Renal cortex interstitium (tissue), 15 donors: ENCODE measurements at places on chromosomes 6 and 20.

- no peak for DNase-seq
Measured at GRCh38 chr6:12001706-12002435, 10.2 kb upstream of the HIVEP1 start.

DNA sequence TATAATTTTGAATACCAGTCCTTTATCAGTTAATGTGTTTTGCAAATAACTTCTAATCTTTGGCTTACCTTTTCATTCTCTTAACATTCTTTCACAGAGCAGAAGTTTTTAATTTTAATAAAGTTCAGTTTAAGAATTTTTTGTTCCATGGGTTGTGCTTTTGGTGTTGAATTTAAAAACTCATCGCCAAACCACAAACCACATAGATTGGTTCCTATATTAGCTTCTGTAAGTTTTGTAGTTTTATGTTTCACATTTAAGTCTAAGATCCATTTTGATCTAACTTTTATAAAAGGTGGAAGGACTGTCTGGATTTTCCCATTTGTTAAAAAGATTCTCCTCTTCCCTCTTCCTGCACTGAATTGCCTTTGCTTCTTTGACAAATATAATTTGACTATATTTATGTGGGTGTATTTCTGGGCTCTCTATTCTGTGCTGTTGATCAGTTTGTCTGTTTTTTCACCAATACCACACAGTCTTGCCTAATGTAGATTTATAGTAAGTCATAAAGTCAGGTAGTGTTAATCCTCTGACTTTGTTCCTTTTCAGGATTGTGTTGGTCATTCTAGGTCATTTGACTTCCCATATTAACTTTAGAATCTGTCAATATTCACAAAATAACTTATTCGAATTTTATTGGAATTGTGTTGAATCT, 17.5 kb upstream of the SDCBP2 start:
- no peak for DNase-seq

DNA sequence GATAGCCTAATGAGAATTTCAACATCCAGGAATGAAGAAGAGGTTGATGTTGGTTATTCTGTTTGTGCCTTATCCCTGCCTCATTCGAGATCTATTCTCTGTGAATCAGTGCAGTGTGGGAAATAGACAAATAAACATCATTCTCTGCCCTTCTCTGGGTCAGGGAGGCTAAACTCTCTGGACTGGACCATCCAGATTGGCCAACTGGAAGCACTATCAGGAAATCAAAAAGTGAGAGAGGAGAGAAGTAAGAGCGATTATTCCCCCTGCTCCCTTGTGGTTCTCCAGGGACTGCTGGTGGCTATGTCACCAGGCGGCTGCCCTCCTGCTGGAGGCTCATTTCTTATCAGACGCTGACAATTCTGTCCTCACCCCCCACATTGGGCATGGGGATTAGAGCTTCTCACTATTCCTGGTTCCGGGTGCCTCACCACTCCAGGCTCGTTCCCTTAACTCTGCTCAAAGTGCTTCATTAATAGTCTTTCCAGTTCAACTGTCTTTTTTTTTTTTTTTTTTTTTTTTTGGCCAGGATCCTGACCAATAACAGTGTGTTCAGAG, 201.7 kb upstream of the RREB1 start:
- DNase-seq = no peak

GRCh38 chr20:51768759-51769517, 748 bp upstream of the ATP9A start:
- no peak for DNase-seq

DNA sequence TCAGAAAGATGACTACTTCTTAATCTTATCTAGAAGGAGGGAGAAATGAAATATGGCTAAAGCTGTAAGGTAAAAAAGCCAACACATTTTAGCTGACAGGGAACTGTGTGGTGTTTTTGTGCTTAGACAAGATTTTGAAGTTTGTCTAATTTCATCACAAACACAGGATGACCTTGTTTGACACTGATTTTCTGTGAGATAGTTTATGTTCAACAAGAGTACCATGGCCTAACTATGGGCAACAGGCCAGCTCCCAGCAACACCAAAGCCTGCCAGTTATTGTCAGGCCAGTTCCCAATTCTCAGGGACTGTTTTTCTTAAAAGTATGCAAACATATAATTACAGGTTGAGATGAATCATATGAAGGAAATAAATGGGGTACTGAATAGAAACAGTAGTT, 5.5 kb upstream of the ABCF1 start:
- DNase-seq = no peak

- no peak for DNase-seq
Measured at GRCh38 chr6:4294636-4295035, 159.3 kb upstream of the ECI2 start.

DNA sequence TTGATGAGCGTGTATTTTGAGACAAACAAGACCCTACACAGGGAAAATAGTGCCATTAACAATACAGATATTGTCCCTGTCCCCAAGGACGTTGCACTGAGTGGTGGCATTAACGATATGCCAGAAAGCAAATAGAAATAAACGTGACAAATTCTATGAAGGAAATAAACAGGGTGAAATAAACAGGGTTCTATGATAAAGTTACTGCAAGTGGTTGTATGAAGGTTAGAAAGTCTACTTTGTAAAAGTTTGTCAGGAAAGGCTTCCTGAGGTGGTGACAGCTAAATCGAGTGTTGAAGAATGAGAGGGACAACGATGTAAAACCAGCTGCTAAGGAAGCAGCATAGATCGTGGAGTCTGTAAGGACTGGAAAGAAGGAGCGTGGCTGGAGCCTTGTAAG, 380.2 kb downstream of the LAMA2 start:
- no peak for DNase-seq

GRCh38 chr6:125099211-125100073, 54.1 kb upstream of the TPD52L1 start:
- peak; percentile 23 for DNase-seq

GRCh38 chr6:121188356-121188755, 145.9 kb downstream of the TBC1D32 start:
- no peak for DNase-seq

DNA sequence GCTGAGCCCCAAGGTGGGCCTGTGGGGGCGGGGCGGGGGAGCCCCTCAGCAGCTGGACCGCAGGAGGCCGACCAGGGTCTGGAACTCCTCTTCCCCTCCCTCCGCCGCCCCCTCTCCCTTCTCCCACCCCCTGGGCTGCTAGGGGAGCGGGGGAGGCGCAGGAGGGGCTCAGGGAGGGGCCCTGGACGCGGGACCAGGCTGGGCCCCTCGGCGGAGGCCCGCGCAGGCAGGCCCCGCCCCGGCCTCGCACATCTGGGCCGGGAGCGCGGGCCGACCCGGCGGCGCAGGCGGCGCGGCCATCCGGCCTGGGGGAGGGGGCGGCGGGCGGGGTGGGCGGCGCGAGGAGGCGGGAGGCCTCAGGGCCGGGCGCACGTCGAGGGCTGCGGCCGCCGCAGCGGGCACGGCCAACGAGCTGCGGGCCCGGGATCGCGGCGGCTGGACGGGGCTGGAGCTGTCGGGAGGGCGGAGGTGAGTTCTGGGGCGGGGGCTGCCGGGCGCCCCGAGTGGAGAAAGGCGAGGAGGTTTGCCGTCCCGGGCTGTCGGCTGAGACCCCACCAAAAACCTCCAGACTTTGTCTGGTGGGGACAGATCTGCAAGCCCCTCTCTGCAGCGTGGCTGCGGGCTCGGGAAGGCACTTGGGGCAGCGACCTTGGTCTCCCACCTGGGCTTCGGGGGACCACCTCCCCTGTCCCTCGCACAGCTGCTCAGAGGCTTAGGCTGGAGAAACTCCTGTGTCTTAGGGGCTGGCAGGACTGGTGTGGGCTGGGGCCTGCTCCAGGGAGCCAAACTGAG, at the start of gene HSPA12B:
Gene HSPA12B (plus strand): TSS at position 359 of the 792 bp plus-strand sequence. CDS start 5,990 bp downstream, outside the sequence.
- DNase-seq = peak; percentile 66

GRCh38 chr20:45253261-45253660, 1.1 kb downstream of the SLPI start:
- no peak for DNase-seq

- DNase-seq = no peak
Measured at GRCh38 chr20:48684501-48685041, 143.2 kb downstream of the PREX1 start.

DNA sequence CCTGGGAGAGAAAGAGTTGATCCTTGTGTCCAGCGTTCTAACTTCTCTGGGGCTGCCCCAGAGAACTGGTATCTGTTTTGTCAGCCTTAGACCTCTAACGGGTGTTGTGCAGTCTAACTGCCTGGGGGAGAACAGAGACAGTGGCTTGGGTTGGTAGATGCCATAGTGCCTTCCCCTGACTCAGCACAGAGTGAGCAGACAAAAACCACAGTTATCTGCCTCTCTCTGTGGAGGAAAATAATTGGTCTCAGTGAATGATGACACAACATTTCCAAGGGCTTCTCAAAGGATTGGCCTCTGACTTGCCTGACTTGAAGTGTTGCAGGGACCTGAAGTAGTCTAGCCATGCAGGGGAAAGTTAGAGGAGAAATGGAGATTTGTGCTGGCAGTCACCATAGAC, 226.2 kb upstream of the MAN1A1 start:
- no peak for DNase-seq

GRCh38 chr20:45016089-45016671, 49.9 kb downstream of the STK4 start:
- no peak for DNase-seq

DNA sequence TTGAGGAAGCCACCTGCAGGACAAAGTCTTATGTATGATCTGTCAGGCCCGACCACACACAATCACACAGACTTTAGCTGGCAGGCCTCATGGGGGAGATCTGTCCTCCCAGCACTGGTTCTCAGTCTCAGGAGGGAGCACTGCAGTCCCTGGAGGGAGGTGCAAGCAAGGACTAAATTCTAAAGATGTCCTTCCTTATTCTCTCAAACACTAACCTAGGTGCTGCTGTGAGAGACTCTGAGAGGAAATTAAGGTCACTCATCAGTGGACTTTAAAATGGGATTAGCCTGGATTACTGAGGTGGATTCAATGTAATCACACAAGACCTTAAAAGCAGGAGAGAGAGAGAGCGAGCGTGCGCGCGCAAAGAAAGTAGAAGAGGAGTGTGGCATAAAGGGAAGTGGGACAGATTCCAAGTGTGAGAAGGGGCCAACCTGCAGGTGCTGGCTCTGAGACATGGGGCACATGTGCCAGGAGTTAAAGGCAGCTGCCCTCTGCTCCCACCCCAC, 14.3 kb downstream of the GLO1 start:
- no peak for DNase-seq

GRCh38 chr20:41068806-41069205, 40.2 kb downstream of the TOP1 start:
- DNase-seq = no peak

- DNase-seq = no peak
Measured at GRCh38 chr20:54133434-54134427, 40.1 kb downstream of the CYP24A1 start.

DNA sequence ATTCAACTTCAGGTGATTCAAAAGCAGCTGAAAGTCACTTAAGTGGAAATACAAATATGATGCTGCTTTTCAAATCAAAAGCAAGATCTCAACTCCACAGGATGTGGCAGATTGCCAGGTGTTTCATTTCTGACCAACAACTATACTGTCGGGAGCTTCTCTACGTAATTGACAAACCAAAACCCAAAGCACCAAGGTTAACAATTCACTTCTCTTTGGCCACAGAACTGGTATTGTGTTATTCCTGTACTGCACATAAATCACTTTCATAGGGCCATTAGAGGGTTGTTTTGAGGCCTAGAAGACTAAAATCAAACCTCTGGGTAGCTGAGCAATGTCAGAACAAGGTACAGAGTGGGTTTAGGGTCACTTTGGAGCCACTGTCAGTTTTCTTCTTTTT, 169.7 kb downstream of the HAO1 start:
- DNase-seq = peak; percentile 9

- DNase-seq = no peak
Measured at GRCh38 chr6:143441680-143442545, 8.6 kb downstream of the ADAT2 start.
